ENCODE measurements at places on chromosomes 12 and 14.
A peak's percentile ranks its signal among the peaks of the same experiment; 100 is the strongest.

DNA sequence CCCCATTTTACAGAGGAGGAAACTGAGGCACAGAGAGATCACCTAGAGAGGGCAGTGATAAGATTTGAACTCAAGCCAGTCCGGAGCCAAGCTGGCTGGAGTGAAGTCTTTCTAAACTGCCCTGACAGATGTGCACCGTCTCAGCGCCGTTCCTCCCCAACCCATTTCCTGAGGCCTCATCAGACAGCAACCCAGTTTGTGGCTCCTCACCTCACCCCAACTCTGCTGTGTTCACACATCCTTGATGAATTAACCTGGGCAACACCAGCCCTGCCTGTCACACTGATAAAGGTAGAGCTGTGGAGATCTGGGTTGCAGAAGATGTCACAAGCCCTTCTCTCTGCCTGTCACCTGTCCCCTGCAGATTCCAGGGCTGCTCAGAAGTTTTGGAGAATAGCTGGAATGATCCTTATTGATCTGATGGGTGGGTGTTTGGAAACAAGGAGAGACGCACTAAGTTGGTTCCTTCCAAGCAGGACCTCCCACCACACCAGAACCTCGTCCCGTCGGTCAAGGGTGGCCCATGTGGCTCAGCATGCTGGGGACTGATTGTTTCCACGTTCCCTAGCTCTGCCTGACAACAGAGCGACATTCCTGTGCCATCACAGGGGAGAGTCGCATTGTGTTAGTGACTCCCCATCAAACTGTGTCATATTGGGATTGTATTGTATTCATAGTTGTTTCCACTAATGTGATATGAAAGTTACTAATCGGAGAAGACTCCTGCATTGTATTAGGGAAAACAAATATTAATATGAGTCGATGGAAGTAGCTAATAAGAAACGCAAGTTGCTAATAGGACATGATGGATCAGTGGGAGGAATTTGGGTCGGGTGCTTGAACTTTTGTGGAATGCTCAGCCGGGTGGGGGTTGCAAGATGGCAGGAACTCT is 200.6 kb downstream of the PHETA1 start:
- DNase-seq, result no peak

GRCh38 chr14:102551995-102552705 is 40.3 kb upstream of the RCOR1 start:
- DNase-seq, result no peak

DNA sequence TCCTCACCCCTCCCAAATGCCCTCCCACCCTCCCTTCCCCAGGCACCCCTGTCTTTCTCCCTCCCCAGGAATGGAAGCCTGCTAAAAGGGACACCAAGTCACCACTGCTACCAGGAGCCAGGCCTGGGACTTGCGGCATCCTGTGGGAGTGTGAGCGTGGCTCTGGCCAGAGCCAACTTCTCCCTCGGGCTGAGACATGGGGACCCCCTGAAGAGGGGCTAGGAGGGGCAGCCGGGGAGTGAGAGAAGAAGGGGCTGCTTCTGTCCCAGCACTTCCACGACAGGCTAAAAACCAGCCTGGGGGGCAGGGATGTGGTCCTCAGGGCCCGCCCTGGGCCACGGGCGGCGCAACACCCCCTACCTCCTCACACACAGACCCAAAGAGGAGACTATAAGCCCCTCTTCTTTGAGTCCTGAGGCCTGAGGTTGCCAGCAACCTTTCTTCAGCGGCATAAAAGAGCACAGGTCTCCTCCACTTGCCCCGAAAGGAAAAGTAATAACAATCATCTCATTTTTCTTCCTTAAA is 278.9 kb downstream of the DPF3 start:
- no peak for DNase-seq

DNA sequence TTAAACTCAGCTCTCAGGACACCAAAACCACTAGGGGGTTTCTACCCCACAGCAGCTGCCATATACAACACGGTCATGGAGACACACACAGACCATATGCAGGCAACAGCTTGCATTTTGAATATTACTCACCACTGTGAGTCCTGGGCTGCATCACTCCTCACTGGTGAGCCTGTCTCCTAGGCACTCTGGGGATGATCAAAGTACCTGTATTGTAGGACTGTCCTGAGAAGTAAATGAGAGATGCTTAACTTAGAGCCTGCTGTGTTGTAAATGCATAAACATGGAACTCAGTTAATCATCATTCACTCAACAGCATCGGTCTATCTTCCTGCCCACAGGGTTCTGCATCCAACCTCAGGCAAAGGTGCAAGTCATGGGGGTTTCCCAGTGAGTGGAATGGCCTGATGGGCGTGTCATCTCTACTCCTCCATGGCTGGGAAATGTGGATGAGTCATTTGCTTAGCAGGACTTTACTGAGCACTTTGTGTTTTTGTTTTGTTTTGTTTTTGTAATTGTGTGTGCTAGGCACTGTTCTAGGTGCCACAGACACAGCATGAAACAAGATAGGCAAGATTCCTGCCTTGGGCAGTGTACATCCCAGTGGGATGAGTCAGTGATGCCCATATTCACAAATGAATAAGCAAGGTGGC is 1141.2 kb upstream of the TMEM132C start:
- no peak for DNase-seq

GRCh38 chr14:73491256-73492042 is 716 bp downstream of the RIOX1 start:
- DNase-seq, result peak; percentile 30

DNA sequence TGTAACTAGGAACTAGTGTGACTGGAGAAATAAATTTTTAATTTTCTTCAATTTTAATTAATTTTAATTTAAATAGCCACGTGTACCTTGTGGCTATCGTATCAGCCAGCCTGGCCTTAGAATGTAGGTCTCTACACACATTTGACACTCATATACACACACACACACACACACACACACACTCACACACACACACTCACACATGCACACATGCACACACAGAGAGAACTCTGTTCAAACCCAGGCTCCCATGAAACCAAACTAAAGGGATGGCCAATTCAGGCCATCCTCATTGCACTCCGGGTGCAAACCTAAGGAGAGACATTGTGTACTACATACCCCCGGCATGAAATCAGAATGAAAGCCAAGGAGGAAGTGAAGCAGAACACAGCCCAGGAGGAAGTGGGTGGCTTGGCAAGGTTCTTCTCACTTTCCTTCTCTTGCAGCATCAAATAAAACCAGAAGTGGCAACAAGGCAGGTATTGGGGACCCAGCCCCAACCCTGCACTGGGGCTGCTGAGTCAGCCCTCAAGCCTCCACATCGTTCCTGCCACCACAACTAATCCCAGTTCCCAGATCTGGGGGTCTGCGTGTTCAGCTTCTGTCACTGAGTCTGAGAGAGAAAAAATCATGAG is 26.2 kb upstream of the CHPT1 start:
- no peak for DNase-seq

GRCh38 chr12:113366827-113367226 is 8.4 kb downstream of the PLBD2 start:
- no peak for DNase-seq

- no peak for DNase-seq
Observed at GRCh38 chr14:60643141-60643462, 6.2 kb downstream of the SIX1 start.

- DNase-seq, result no peak
Observed at GRCh38 chr14:22231018-22231417, 358.0 kb downstream of the DAD1 start.

GRCh38 chr12:57715786-57716185 is 21.9 kb downstream of the OS9 start:
- no peak for DNase-seq

DNA sequence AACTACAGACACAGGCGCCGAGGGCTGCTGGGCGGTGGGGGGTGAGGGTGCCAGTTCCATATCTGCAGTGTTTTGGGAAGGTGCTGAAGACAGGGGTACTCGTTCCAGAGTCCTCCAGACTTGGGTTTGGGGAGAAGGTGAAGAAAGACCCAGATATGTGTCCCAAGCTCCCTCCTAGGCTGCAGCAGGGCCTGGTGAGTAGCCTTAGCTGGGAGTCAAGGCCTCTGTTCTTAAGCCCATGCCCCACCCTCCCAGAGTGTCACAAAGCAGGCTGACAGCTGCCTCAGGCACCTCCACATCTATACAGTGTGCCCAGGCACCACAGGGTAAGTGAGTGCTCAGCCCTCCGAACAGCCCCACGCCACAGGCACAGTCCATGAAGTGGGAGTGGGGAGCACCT is 4.3 kb downstream of the NCKAP5L start:
- DNase-seq, result no peak

GRCh38 chr12:76529226-76529918 is 30.2 kb downstream of the OSBPL8 start:
- DNase-seq, result no peak

- DNase-seq, result no peak
Observed at GRCh38 chr14:103056322-103057027, 874 bp downstream of the CDC42BPB start.

GRCh38 chr12:47087088-47087688 is 7.4 kb upstream of the AMIGO2 start:
- no peak for DNase-seq

- DNase-seq, result no peak
Observed at GRCh38 chr14:74840603-74841030, 35.3 kb downstream of the PROX2 start.

GRCh38 chr12:16562435-16562834 is 43.5 kb downstream of the LMO3 start:
- no peak for DNase-seq

GRCh38 chr12:55983232-55983842 is 9.5 kb downstream of the RAB5B start:
- DNase-seq, result no peak

DNA sequence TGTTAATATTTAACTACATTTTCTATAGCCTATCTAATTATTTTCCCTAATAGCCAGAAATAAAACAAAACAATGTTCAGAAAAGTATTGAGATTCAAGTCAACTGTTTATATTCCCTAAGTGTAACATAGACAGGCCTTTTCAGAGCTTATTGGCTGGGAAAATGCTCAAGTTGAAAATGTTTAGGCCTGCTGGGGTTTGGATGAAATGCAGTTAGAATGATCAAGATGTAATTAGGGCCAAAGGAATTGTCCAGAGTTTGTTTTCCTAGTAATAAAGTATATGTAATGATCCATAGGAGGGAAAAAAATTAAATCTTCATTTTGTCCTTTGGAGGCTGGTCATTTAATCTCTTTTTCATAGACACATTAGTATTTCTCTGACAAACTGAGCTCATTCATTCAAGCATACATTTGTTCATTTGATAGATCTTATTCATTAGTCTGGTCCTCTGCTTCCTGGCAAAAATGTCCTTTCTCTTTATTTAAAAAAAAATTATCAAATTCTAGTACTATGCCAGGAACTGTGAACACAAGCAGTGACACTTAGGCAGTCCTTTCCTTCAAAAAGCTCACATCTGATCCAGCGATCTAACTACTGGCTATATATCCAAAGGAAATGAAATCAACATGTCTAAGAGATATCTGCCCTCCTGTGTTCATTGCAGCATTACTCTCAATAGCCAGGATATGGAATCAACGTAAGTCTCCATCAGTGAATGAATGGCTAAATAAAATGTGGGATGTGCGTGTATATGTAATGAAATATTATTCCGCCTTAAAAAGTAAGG is 40.1 kb upstream of the NEDD1 start:
- no peak for DNase-seq

DNA sequence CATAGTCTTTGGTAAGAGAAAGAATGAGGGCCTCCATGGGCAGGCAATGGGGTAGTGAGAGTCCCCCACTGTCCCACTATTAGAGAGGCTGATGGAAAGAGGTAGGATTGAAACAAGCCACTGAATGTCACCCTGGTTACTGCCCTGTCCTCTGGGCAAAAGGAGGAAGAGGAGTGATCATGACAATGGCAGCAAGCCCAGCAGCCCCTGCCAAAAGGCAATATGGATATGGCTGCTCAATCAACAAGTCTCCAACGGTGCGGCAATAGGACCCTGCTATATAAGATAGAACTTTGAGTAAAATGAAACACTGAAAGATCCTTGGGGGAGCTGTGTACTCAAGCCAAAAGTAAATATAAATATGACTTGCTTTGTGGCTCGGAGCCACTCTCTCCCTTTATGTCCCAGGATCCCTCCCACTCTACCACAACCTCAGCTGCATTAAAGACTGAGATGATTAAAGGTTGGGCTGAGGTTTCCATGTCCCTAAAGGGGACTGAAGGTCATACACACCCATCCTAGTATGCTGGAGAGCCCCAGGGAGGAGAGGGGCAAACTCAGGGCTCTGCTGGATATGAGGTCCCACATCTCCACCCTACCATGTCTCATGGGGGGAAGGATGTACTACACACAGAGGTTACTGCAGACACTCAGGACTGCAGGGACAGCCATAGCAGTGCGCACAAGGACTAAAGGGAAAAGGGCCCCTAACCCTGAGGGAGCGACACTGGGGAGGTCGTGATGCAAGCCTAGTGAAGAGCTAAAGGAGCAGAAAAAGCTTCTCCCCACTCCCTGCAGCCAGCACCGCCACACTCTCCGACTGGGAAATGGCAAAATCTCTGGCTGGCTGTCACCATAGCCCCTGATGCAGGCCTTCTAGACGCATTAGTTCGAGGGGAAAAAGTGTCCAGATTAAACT is 5.9 kb downstream of the POMT2 start:
- no peak for DNase-seq

DNA sequence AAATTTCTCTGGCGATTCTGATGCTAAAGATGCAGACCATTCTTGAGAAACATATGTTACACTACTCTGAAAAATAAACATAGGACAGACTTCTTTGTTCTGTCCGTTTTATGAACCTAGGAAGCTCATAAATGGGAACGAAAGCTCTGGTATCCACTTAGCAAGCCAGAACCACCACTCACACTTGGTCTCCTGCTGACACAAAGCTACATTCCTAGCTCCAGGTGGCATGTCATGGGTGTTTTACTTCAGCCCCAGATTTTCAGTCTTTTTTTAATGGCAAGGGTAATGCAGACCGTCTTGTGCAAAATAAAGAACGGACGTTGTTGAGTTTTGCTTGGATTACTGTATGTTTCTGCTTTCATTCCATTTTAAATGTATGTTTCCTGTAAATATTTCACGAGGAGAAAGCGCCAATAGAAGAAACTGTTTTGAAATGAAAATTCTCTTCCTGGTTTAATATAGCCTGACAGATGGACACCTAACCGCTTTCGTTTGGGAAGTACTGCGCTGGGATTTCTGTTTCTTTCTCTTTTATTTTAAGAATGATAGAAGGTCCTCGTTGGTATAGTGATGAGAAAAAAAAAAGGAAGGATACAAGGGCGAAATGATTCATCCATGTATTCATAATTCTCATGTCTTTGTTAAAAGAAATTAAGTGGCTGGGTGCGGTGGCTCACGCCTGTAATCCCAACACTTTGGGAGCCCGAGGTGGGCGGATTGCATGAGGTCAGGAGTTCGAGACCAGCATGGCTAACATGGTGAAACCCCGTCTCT is 871 bp upstream of the COQ5 start:
- no peak for DNase-seq

- DNase-seq, result no peak
Observed at GRCh38 chr12:52837413-52837741, 3.3 kb upstream of the KRT79 start.

- no peak for DNase-seq
Observed at GRCh38 chr12:27974735-27975221, 2.2 kb upstream of the PTHLH start.

- DNase-seq, result no peak
Observed at GRCh38 chr14:50835280-50835679, 4.3 kb upstream of the NIN start.

GRCh38 chr14:66628636-66629035 is 120.7 kb downstream of the GPHN start:
- no peak for DNase-seq
